ENCODE measurements at places on chromosomes 13 and 19.

DNA sequence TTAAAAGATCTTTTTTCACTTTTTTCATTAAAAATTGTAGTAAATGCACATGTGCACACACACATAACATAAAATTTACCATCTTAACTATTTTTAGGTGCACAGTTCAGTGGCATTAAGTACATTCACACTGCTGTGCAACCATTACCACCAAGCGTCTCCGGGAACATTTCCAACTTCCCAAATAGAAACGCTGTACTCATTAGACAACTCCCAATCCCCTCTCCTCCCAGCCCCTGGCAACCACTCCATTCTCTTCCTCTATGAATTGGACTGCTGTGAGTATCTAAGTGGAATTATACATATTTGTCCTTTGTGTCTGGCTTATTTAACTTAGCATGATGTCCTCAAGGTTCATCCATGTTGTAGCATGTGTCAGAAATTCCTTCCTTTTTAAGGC, 11.6 kb downstream of the GJB2 start:
- no peak for DNase-seq

- DNase-seq, result no peak
Measured at GRCh38 chr13:78401873-78402707, 201.3 kb downstream of the POU4F1 start.

- DNase-seq, result no peak
Measured at GRCh38 chr19:13920940-13921747, 15.1 kb downstream of the CC2D1A start.

- DNase-seq, result no peak
Measured at GRCh38 chr19:23470873-23471545, 75.7 kb upstream of the ZNF91 start.

GRCh38 chr19:4018140-4018613, 10.6 kb downstream of the PIAS4 start:
- DNase-seq, result no peak

DNA sequence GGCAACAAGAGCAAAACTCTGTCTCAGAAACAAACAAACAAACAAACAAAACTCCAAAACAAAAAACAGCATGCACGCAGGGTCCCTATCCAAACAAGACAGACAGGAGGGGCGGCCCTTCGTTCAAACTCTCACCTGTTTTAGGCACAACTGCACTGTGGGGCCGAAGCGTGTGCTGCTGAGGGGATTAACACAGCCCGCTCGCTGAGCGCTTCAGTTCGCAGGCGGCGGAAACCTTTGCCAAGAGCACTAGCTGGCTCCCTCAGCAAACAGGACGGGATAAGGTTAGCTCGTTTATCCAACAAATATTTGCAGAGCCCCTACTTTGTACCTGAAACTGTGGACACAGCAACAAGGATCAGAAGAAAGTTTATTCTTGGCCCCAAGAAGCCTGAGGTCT, 1.6 kb upstream of the ADPRHL1 start:
- no peak for DNase-seq

DNA sequence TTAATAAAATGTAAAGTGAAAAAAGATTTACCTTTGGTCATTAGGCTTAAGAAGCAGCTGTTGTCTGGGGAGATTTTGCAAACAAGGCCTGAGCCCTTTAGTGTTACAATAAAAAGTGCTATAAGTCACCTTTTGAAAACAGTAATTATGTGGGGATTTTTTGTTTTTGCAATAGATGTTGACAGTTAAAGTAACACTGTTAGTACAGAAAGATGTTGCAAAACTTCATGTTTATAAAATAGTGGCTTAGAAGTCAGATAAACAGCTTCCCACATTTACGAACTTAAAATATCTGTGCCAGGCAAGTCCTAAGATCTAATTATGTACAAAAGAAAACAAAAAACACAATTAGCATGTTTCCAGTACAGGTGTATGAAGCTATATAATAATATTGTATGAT, 138.0 kb upstream of the IRS2 start:
- no peak for DNase-seq

Measured in C1 segment of cervical spinal cord (tissue), 14 donors.